NT2/D1 (cell line): ENCODE measurements at places on chromosomes 12 and 14.

- DNase-seq, result no peak
Measured at GRCh38 chr12:53031616-53032015, 18.2 kb upstream of the TNS2 start.

- DNase-seq, result no peak
Measured at GRCh38 chr14:34826661-34827060, 48.5 kb downstream of the BAZ1A start.

DNA sequence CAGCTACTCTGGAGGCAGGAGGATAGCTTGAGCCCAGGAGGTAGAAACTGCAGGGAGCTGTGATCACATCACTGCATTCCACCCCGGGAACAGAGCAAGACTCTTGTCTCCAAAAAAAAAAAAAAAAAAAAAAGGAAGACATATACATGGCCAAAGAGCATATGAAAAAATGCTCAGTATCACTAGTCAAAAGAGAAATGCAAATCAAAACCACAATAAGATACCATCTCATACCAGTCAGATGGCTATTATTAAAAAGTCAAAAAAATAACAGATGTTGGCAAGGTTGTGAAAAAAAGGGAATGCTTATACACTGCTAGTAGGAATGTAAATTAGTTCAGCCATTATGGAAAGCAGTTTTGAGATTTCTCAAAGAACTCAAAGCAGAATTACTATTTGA is 174.8 kb upstream of the ATF7IP start:
- no peak for DNase-seq

DNA sequence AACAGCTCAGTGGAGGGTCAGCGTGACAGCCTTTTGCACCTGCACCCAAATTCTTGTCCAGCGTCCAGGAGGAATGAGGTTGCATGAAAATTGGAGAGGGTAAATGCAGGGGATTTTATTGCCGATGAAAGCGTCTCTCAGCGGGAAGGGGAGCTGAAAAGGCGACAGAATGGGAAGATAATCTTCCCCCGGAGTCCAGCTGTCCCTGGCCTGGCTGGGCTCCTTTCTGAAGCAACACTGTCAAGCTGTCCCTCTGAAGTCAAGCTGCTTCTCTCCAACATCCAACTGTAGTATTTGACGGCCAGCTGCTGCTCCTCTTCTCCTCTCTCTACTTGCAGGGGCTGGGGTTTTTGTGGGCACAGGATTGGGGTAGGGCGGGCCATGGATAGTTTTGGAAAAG is 32.7 kb downstream of the NOPCHAP1 start:
- DNase-seq, result no peak

GRCh38 chr12:129067491-129067890 is 214.2 kb downstream of the GLT1D1 start:
- DNase-seq, result peak; percentile 43

DNA sequence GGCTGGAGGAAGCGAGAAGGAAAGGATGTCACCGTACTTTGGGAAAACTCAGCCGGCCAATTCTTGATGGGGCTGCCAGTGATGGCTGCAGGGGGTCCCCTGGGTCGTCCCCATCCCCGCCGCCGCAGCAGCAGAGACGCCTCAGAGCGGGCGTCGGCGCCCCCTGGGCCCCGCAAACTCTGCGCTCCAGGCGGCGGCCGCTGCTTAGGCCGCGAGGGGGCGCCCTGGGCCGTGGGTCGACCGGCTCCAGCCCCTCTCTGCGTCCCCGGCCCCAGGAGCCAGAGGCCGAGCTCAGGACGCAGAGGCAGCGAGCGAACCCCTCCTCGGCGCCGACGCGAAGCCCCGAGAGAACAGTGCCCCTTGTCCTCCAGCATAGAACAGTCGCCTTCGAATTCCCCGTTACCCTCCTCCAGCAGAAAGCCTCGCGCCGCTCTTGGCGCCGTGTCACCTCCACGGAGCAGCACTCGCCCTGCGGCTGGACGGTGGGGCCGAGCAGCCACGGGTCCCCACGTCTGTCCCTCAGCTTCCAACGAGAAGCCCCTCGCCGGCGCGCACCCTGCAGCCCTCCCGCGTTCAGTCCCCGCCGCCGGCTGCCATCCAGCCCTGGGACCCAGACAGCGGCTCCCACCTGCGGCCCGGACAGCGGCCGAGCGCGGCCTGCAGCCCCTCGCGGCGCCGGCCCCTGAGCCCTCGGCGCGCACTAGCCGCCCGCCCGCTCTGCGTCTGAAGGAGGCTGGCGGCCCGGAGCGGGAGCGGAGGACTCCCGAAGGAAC is 106.6 kb downstream of the PRICKLE1 start:
- DNase-seq, result peak; percentile 71

GRCh38 chr12:30977537-30978349 is 51.2 kb downstream of the TSPAN11 start:
- DNase-seq, result peak; percentile 78

DNA sequence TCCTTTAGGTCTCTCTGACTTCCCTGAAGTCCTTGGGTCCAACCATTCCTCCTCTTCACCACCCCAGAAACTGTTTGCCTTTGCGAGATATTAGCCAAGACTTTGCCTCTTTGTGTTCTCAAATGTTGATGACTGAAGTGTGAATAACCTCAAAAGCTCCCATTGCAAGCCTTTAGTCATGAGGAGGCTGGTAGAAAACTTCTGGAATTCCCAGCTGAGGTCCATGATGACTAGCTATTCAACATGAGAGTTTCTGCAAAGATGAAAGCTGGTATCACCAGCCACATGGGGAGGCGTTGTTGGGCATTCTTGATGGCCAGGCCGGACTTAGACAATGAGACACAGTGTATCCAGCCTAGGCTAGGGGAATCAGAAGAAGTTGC is 111.7 kb downstream of the TBX5 start:
- DNase-seq, result no peak

- DNase-seq, result no peak
Measured at GRCh38 chr14:103512701-103513611, 9.7 kb downstream of the CKB start.
